ENCODE measurements at places on chromosomes 6 and 20.

- no peak for DNase-seq
Observed at GRCh38 chr6:127497410-127497809, 21.7 kb downstream of the MTCL3 start.

- no peak for DNase-seq
Observed at GRCh38 chr6:32529697-32530430, at the start of gene HLA-DRB5. Gene HLA-DRB5, minus strand, starts transcription at chr6:32530287. Its CDS starts 63 bp downstream, at chr6:32530224.

DNA sequence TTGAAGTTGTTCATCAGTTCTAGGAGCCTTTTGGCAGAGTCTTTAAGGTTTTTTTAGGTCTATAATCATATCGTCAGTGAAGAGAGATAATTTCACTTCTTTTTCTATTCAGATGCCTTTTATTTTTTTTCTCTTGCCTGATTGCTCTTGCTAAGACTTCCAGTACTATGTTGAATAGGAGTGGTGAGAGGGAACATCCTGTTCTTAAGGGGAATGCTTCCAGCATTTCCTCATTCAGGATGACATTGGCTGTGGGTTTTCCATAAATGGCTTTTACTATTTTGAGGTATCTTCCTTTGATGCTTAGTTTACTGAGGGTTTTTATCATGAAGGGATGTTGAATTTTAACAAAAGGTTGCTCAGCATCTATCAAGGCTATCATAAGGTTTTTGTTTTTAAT lies 109.5 kb downstream of the CLVS2 start:
- DNase-seq, result no peak

- no peak for DNase-seq
Observed at GRCh38 chr6:90892271-90892670, 305.4 kb upstream of the MAP3K7 start.

- DNase-seq, result no peak
Observed at GRCh38 chr6:152932865-152933264, 50.0 kb downstream of the FBXO5 start.

DNA sequence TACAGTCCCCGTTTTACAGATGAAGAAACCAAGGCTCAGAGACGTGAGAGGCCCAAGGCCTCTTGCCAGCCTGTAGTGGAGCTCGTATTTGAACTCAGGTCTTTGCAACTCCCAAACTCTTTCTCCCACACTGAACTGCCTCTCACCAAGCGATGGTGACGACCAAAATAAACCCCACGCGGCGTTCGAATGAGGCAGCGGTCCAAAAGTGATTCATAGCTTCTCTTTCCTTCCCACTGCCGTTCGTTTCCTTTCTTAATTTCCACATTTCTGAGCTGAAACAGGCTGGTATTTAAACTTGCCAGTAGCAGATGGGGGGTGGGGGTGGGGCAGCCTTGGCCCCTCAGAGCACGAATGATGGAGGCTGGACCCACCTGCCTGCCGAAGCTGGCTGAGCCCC lies 252.9 kb upstream of the KCNG1 start:
- no peak for DNase-seq

GRCh38 chr20:61931476-61932198 lies 134.0 kb downstream of the TAF4 start:
- DNase-seq, result no peak

GRCh38 chr6:159919011-159919511 lies 28.3 kb downstream of the MAS1 start:
- no peak for DNase-seq

DNA sequence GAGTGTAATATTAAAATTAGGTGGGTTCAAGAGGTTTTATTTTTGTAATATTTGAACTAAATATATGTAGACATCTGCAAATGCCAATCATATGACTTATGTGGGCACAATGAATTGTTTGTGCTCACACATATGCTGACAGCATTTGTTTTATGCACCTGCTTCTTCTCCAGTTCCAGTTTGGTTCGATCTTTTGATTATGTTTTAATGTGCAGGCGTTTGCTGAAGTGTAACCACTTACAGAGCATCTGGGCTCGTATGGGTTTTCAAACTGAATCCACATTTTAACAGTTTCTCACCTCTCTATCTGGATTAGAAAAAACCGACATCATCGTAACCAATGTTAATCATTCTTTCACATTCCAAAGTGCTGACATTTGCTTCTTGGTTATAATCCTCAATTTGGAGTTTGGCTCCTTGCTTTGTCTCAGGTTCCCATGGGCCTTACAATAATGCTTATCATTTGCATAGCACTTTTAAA lies 129.1 kb upstream of the SPACA1 start:
- no peak for DNase-seq

GRCh38 chr6:74404366-74404765 lies 708.4 kb downstream of the CD109 start:
- no peak for DNase-seq

GRCh38 chr6:143507358-143508145 lies 4.0 kb downstream of the FUCA2 start:
- DNase-seq, result no peak

DNA sequence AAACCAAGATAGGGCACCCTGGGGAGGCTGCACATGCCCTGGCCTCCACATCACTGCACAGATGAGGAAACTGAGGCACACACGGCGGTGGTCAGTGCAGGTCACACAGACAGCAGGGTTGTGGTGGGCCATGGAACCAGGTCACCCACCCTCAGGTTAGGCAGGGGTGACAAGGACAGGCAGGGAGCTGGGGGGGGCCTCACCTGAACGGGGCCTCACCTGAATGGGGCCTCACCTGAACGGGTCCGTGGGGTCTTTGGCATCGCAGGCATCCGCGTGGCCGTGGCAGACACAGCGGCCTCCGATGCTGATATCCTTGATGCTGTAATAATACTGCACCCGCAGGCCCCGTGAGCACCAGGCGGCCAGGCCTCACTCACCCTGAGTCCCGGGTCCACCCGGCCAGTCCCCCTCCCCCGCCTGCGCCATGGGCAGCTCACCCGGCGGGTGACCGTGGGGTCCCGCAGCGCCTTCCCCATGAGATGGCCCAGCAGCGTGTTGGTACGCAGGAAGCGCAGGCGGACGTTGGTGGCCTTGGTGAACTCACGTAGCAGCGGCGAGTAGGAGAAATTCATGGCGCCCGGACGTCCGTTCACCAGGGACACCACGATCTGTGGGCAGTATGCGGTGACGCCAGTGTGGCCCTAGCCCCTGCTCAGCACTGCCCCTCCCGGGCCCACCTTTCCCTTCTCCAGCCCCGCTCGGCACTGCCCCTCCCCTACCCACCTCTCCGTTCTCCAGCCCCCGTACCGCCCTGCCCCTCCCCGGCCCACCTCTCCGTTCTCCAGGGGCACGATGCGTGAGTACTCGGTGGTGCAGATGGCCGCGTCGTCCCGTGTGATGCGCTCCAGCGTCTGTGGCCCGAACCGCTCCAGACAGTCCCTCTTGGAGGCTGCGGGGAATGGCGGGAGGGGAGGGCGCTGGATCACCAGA lies 15.4 kb downstream of the LAMA5 start:
- DNase-seq, result no peak

GRCh38 chr20:63360850-63361518 lies at the start of gene CHRNA4:
Gene CHRNA4, minus strand, starts transcription at chr20:63361349. Its CDS starts 184 bp downstream, at chr20:63361165.
- no peak for DNase-seq

DNA sequence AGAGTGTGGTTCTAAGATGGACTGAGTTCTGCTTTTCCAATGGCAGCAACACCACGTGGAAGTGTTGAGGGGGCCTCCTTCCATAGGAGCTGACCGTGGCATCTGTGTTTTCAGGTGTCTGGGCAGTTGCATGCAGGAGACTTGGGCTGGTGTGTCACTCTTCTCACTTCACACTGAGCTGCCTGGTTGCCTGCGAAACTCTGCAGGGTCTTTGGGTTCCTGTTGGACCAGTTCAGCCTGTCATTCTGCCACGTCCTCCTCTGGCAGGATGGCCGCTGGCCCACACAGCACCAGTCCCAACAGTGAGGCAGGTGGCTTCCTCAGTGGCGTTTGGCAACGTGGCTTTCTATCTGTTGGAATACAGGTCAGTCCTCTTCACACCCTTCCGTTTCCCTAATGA lies 16.1 kb upstream of the UNC93A start:
- no peak for DNase-seq

DNA sequence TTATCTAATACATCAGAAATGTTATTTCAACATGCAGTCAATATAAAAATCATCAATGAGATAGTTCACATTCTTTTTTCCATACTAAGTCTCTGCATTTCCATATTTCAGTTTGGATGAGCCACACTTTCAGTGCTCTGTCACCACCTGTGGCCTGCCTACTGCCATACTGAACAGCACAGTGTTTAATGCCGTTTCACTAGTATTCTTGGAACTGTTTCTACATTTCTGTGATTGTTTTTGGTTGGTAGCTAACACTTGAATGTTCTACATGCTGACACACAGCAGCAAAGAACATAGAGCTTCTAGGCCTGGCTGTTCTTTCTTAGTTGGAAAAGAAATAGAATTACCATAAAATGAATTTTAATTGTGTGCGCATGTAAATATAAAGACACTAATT lies 61.4 kb upstream of the KIF25 start:
- DNase-seq, result no peak

DNA sequence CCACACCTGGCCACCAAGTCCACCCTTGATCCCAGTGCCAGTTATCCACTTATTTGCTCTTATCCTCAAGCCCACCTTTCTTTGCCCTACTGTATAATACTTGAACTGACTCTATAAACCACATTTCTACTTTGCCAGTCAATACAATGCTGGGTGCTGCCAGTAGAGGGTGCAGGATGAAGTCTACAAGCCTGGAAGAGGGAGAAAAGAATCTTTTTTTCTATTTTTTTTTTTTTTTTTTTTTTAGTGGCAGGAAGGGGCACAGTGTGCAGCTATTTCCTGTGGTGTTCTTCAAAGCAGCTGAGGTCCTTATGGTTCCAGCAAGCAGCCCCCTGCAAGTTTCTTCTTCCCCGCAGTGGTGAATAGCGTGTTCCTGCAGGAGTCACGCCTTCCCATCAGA lies 22.2 kb upstream of the GABRR1 start:
- DNase-seq, result peak; percentile 1

- DNase-seq, result no peak
Observed at GRCh38 chr6:12578751-12579150, 137.8 kb upstream of the PHACTR1 start.

DNA sequence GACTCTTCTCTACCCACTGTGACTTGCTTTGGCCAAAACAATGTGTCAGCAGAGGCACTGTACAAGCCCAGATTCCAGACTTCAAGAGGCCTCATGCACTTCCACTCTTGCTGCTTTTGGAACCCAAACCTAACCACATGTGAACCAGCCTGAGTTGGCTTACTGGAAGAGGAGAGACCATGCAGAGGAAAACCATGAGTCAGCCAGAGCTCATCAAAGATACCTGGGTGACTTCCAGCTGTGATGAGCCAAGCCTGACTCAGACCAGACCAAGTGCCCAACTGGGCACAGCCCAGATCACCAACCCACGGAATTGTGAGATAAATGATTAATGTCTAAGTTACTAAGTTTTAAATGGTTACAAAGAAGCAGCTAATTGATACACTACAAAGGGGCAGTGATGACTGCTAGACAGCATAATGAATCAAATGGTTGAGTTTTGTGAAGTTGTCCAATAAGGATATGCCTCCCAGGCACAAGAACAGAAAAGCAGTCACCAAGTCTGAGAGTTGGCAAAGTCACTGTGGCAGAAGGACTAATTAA lies 16.2 kb upstream of the BEND6 start:
- no peak for DNase-seq

GRCh38 chr20:51221103-51221502 lies 198.2 kb upstream of the KCNG1 start:
- no peak for DNase-seq

DNA sequence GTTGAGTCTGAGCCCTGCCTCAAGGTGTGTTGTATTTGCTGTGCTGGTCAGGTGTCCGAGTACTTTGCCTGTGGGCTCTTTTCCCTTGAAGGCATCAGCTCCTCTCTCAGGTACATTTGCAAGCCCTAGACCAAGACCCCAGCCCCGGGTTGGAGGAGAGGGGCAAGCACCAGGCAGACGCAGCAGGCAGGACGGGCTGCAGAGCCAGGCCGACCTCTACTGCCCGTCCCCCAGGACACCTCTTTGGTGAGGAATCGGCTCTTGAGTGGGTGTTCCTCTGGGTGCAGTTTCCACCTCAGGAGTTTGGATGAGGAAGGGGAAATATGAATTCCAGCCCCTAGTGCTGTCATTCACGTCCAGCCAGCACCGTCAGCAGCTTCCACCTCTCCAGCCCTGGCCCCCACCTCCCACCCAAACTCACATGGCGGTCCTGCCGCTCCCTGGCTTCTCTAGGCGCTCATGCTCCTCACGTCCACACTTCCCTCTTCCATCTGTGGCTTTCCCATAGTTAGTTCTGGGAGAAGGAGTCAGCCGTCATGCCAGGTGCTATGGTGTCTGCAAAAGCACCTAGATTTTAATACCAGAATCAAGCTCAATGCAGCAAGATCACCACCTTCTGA lies 183.9 kb downstream of the DLL1 start:
- DNase-seq, result no peak

DNA sequence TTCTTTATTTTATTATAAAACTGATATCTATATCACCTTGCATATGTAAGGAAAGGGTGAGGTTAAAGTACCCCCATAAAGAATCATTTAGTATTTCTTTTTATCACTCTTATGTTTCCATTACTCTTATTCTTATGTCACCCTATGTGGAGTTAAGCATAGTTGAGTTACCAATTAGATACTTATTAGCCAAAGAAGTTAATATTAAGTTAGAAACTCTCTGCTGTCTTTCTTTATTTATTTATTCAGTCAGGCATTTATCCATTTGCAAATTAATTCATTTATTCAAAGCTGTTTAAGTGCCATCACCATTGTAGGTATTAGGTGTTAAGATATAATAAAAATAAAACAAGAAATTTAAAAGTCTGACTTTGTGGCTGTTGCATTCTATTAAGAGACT lies 1279.1 kb upstream of the CITED2 start:
- DNase-seq, result no peak

GRCh38 chr6:148250975-148251685 lies 91.5 kb upstream of the SASH1 start:
- DNase-seq, result no peak

DNA sequence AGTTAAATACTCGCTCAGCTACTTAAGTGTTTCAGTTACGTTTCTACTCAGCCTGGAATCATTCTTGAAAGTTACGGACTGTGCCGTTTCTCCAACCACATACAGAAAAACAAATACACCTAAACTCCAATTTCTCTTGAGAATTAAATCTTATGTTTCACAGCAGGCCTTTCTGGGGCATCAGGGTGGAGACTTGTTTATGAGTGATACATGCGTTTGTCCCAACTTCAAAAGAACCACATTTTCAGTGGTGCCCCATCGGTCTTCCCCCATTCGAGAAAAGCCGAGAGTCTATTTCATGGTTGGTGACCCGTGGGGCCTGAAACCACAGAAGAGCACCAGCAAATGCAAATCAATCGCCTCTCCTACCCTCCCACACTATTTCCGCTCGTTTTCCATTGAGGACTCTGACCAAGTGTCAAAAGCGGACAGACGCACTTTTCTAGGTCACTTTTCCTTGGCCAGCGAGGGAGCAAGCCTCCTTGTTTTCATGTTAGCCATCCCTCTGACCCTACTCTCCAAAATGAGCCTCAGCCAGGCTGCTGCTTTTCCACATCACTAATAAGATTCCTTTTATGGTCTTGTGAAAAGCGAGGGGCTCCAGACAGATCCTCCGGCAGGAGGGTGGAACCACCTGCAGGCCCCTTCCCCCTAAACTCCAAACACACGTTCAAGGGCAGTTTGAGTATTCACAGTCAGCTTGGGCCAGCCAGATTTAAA lies 3.1 kb downstream of the JAG1 start:
- no peak for DNase-seq

- peak; percentile 6 for DNase-seq
Observed at GRCh38 chr20:54078296-54078984, 8.0 kb upstream of the BCAS1 start.

Data from stimulated activated CD8-positive, alpha-beta memory T cell treated with anti-CD3 and anti-CD28 coated beads, Interleukin-2, amount 100 ng/mL, for 1 hour (primary cell).